ENCODE measurements at places on chromosomes 12 and 14.
A peak's percentile ranks its signal among the peaks of the same experiment; 100 is the strongest.

DNA sequence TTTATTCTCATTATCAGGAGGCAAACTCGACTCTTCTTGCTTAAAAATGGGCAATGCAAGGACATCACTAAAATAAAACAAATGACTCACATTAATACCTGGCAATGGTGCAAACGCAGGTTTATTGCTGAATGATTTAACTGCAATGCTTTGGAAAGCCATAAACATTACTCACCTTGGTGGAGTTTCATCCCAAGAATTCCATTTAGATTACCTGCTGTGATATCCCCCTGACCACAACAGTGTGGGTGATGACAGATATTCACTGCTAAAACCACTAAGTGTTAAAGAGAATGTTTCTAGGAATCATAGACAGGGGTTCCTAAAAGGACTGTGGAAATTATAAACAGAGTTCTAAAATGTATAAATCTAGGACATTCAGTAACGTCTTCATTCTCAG is 35.3 kb upstream of the CSRNP2 start:
- DNase-seq, result no peak

DNA sequence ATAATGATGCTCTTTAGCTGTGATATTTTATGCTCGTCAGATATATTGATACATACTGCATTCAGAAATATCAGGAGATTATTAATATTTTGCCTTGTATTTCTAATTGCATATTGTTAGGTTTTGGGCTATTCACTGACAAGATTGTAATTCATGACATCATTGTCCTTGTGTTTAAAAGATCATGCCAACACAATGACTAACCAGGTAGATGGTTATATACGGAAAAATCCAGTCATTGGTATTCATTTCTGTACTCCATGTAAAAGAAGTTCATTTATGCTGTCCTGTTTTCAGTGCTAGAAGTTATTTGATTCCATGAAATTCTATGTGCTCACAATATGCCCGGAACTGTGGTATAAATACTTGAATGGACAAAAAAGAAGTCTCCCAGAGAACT is 107.5 kb downstream of the KITLG start:
- no peak for DNase-seq

DNA sequence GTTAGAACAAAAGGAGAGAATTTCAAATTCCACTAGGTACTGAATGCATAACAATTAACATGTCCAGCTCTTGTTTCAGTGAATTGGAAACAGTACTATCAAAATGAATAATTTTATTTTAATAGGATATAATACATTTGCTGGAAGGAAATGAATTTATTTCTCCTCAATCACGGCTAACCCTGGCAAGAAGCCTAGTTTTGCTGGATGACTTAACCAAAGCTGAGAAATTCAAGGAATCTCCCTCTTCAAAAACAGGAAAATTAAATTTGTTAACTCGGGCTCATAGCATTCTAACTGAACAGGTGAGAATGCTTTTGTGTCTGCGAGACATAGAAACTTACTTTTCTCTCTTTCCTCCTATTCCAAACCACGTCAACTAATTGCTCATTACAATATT is 163.5 kb upstream of the NEDD1 start:
- no peak for DNase-seq

- no peak for DNase-seq
These were observed 84.7 kb downstream of the ACSS3 start for GRCh38 chr12:81162391-81163136.

- DNase-seq, result no peak
These were observed 5.0 kb downstream of the SLC39A5 start for GRCh38 chr12:56234746-56235436.

- DNase-seq, result no peak
These were observed 180.6 kb downstream of the AKAP6 start for GRCh38 chr14:32509632-32510187.

DNA sequence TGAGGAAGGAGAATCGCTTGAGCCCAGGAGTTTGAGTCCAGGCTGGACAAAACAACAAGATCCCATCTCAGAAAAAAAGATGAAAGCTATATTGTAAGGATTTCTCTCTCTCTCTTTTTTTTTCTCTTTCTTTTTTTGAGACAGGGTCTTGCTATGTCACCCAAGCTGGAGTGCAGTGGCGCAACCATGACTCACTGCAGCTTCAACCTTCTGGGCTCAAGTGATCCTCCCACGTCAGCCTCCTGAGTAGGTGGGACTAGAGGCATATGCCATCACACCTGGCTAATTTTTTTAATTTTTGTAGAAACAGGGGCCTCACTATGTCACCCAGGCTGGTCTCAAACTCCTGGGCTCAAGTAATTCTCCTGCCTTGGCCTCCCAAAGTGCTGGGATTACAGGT is 5.8 kb upstream of the MRPL42 start:
- no peak for DNase-seq

GRCh38 chr14:98466807-98467206 is 805.2 kb downstream of the BCL11B start:
- no peak for DNase-seq

DNA sequence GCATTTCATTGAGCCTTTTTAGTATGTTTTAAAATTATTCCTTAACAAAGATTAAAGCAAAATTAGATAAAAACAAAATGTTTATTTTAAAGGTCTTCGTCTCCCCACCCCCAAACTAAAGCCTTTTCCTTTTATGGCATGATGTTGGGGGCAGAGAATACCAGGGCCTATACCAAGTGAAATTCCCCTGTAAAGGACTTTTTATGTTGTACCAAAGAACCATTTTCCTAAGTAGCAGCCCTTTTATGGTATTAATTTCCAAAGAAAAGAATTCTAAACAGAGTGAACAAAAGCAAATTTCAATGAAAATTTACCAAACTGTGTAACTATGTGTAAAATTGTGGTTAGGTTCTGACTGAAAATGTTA is 71.9 kb upstream of the GNPNAT1 start:
- DNase-seq, result no peak

- DNase-seq, result no peak
These were observed 154.3 kb downstream of the RMST start for GRCh38 chr12:97616946-97617345.

- DNase-seq, result no peak
These were observed 114.5 kb downstream of the HMGA2 start for GRCh38 chr12:65938807-65939206.

DNA sequence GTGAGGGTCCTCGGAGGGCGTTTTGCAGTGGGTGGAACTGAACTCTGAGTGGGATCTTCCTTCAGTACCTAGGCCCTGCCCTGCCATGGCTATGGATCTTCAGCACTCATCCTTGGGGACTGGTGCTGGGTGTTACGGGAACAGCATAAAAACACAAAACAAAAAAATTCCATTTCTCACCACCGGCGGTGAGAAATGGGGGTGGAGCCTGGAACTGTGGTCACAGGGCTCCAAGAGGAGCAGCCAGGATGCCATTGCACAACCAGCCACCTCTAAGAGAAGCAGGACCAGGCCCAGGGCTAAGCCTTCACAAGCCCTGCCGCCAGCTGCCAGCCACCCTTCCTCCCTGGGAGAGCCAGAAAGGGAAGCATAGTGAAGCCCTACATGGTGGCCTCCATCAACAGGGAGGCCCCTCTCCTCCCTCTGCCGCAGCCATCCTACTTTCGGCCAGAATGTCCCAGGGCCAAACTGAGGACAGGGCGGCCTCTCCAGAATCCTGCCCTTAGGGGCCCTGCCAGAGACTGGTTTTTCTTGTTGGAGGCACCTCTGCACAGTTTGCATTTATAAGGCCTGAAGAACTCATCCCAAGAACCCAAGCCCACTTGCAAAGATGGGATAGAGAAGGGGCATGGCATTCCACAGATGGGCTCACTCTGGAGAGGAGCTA is 76.5 kb downstream of the VCPKMT start:
- DNase-seq, result no peak

GRCh38 chr12:15605881-15606590 is 183.2 kb downstream of the EPS8 start:
- DNase-seq, result no peak

DNA sequence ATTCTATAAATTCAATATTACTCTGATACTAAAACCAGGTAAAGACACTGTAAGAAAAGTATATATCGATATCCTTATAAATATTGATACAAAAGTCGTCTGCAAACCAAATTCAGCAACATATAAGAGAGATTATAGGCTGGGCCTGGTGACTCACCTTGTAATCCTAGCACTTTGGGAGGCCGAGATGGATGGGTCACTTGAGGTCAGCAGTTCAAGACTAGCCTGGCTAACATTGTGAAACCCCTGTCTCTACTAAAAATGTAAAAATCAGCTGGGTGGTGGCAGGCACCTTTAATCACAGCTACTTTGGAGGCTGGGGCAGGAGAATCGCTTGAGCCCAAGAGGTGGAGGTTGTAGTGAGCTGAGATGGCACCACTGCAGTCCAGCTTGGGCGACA is 13.5 kb upstream of the TUBA1C start:
- no peak for DNase-seq

DNA sequence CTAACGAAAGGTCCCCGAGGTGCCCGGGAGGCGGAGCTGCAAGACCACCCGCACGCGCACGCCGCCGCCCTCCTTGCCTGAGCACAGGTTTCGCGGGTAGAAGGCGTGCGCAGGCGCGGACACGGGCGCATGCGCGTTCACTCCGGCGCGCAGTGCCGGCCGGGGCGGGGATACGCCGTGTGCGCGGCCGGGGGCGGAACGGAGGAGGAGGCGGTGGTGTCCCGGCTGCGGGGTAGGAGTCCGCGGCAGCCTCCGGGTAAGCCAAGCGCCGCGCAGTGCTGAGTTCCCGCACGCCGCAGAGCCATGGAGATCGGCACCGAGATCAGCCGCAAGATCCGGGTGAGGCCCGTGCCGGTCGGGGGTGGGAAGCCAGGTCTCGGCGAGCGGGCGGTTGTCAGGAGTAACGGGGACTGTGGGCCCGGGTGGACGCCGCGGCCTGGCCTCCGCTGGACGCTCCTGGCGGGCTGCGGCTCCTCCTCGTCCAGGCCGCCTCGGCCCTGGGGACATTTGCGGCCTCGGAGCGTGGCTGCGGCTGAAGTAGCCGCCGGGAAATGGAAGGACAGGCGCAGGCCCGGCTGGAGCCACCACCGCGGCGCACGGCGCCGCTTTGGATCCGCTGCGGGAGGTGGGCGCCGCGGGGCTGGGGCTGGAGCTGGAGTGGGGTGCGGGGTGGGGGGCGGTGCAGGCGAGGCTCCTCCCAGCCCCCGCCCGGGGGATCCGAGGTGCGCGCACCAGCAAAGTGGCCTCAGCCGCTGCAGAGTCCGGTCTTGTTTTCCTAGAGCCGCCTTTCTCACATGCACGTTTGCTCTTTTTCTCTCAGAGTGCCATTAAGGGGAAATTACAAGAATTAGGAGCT is at the start of gene ZC3H14:
ZC3H14 (plus strand) TSS at position 207 of the 856 bp plus-strand sequence; CDS start at position 304, 97 bp downstream.
- DNase-seq, result peak; percentile 89

- peak; percentile 29 for DNase-seq
These were observed 43.7 kb downstream of the KDM2B start for GRCh38 chr12:121536899-121537813.

DNA sequence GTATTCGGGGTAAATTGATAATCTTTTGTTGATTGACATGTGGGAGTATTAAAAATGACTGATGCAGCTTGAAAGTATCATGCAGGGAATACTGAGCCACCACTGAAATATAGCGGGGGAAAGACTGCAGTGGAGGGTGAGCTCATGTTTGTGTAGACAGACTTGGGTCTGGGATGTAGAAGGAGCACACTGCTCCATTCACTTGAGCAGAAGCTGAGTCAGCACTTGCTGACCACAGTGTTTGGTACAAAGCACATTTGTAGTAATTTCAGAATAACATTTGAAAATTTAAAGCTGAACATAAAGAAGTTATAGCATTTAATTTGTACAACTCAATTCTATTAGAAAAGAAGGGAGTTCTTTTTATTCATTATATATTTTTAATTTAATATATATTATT is 304.3 kb upstream of the PRICKLE1 start:
- DNase-seq, result no peak

DNA sequence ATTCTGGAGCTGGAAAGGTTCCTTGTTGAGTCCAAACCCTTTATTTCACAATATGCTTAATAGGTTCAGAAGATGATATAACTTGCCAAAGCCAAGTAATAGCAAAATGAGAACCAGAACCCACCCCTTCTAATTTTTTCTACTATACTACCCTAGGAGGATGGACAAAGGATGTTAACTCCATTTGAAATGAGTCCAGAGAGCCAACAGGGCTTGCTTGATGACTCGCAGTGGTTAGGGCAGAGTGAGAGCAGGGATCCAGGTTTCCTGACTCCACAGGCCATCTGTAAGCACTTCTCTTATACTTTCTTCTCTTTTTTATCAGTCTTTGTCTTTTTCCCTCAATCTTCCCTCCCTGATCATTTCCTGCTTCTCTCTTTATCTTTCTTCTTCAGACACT is 668.1 kb downstream of the MED13L start:
- no peak for DNase-seq

- no peak for DNase-seq
These were observed 100.9 kb upstream of the PKP2 start for GRCh38 chr12:32997471-32997870.

GRCh38 chr12:96233168-96233567 is 39.0 kb downstream of the ELK3 start:
- no peak for DNase-seq

GRCh38 chr12:2329661-2330210 is 276.9 kb downstream of the CACNA1C start:
- DNase-seq, result no peak

GRCh38 chr12:1576410-1577241 is 17.8 kb downstream of the FBXL14 start:
- DNase-seq, result no peak

DNA sequence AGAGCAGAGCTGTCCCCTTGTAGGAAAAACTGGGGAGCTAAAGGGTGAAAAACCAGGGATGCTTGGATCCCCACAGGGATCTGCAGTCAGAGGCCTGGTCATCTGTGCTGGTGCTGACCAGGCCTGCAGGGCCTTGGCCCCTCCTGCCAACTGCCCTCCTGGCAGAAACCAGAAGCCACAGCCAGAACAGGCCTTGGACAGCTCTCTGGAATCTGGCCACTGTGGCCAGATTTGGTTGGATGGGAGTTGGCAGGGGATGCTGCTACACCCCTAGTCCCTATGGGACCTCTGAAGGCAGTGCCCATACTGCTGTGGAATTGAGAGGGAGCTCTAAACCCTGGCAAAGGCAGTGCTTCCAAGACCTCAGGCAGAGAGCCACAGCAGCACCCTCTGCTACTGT is 9.2 kb upstream of the GPX2 start:
- DNase-seq, result no peak

DNA sequence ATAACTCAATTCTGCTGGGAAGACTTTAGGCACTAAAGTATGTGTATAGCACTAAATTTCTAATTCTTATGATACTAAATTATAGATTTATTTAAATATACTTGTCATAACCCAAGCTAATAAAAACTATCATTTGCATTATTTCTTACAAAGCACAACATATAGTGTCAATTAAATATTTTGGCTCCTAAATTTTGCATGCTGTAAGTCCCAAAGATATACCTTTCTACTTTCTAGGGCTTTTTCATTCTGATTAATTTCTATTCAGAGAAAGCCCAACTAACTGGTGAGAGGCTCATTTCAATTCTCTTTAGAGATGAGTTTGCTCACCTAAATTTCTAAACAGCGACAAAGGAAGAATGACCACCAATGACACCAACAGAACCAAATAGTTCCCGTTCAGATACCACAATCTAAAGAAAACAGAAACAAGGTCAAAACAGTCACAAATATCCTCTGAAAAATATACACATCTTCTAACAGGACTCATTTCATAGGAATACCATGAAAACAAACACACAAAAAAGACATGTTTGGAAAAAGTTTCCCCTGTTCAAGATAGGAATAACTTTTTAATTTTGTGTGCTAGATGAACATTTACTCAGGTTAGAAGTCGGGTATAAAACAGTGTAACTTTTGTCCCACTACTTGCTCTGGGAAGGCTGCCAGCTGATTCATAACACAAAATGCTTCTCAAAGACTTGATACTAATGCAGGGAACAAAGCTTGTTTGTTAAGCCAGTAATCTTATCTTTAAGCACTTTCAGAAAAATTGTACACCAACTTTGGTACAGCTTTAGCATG is 7.6 kb downstream of the SLC38A2 start:
- no peak for DNase-seq

All from CD4-positive, alpha-beta T cell treated with Interleukin-15 for 4 hours (primary cell).